Choroid plexus epithelial cell (primary cell): ENCODE measurements at places on chromosomes 3 and 15.

DNA sequence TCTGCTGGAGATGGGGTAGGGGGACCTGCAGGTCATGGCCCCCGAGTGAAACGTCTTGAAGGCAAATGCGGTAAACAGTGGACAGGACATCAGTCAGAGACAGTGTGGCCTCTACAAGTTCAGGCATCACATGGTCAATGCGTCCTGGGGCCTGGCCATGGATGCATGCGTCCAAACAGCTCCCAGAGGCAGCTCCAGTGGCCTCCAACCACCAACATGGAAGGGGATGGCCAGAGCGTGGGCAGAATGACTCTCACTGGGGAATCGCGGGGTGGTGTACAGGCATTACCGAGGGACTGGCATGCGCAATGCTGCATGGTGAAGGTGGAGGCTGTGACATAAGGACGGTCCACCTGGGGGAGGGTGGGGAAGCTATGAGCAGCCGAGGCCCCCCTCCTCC lies 35.6 kb upstream of the IQSEC1 start:
- DNase-seq, result no peak

GRCh38 chr15:73681063-73681462 lies 3.1 kb upstream of the CD276 start:
- no peak for DNase-seq

GRCh38 chr3:139113231-139113992 lies 68.7 kb upstream of the PRR23C start:
- DNase-seq, result no peak

DNA sequence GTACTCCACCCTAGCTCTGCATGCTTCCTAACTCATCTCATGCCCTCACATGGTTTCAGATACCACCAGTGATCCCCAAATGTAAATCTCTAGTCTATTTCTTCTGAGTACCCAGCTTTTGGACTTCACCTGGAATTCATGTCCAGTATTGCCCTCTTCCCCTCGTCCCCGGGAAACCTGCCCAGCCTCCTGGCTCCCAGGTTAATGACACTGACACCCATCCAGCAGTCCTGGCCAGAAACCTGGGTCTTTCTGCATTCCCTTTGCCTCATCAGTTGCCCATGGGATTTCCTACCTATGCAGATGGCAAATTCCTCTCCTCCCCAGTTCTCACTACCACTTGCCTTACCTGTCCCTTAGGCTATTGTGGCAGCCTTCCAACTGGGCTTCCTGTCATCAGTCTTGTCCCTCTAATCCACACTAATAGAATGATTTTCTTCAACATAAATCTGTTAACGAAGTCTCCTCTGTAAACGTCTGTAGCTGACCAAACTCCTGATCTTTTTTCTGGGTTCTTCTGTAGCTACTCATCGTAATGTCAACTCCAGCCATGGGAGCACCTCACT lies 15.3 kb upstream of the MYLK start:
- no peak for DNase-seq

- no peak for DNase-seq
These were observed 30.3 kb downstream of the IL12A start for GRCh38 chr3:160018959-160019358.

DNA sequence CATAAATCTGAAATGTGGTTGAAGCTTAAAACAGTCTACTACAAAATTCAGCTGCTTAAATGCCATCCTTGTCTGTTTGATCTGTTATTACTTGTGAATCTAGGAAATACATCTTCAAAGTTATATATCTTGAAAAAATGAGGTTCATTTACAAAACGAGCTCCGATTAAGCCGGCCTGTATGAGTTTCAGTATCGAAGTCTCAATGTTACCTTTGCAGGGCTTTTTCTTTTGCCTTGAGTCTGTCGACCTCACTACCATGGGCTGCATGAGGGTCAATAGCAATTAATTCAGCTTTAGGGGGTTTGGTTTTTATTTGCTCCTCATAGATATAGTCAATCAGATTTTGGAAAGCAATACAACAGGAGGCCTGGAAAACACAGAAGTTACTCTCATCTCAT lies 23.2 kb downstream of the ERICH6 start:
- DNase-seq, result no peak
